KG1 (cell line): ENCODE measurements at places on chromosomes 6 and 20.

- DNase-seq = no peak
These were observed 26.5 kb downstream of the PDE10A start for GRCh38 chr6:165636402-165637048.

DNA sequence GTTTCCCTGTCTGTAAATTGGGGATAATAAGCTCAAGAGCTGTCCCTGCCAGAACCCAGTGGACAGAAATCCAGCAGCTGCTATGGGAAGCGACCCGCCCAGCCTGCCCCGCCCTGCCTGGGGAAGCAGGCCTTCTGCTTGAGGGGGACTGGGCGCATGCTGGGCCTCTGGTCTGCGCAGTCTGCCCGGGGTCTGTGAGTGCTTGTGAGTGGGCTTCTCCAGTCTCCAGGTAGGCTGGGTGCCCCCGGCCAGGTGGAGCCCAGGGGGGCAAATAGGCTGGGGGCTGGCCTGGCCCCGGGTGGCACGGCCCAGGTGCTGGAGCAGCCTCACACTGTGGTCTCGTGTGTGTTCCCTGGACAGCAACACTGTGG lies 648 bp upstream of the RBBP8NL start:
- no peak for DNase-seq

GRCh38 chr20:22411627-22412450 lies 172.5 kb downstream of the FOXA2 start:
- no peak for DNase-seq

GRCh38 chr6:130575971-130576370 lies 210.2 kb downstream of the TMEM200A start:
- peak; percentile 73 for DNase-seq

DNA sequence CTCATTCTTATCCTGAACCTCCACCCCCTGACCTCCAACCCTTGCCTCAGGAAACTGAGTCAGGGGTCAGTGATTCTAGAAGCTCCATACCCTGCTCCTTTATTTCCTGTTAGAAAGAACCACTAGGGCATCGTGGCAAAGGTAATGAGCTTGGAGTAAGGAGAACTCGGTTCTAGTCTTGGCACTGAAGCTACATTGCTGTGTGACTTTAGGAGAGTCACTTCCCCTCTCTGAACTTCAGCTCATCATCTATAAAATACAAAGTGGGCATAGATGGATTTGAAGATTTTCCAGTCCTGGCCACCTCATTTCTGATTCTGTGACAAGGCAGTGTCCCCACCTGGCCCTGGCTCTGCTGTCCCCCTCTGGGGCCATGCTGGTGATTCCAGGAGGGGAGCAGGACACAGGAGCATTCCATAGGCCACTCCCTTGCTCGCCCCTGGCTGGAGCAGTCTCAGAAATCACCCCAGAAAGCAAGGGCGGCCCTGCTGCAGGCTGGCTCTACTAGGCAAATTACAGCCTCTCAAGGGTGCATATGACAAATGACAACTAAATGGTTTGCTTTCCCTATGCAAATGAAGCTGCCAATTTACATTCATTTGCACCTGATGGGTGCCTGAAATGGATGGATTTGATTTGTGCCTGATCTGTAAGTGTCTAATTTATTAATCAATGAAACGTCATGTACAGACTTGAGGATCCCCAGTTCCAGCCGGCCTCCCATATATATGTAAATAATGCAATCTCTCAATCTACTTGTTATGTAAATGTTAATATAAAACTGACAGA lies 62.2 kb downstream of the LRFN2 start:
- DNase-seq = no peak

DNA sequence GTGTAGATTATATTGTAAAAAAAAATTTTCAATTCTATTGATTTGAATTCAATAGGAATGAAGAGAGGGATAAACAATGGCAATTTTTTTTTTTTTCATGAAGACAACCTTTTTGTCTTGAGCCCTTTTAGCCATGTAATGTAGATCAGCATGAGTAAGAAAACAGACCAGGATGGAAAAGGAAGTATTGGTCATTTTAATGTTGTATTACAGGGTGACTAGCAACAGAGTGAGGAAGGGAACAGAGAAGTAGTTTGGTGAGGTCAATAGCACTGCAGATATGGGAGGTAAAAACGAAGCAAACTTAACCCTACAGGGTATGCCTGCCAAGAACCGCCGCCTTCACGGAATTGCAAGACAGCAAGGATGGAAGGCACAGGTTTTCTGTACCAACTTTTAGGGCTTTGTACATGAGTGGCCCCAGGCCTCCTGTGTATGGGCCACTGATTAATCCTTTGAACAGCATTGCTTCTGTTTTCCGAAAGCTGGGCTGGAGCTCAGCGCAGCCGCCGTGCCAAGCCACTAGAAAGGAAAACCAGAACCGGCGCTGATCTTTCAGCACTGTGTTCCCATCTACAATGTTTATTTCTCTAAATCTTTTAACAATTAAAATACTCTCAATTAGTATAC lies 383.7 kb downstream of the CENPW start:
- DNase-seq = no peak

DNA sequence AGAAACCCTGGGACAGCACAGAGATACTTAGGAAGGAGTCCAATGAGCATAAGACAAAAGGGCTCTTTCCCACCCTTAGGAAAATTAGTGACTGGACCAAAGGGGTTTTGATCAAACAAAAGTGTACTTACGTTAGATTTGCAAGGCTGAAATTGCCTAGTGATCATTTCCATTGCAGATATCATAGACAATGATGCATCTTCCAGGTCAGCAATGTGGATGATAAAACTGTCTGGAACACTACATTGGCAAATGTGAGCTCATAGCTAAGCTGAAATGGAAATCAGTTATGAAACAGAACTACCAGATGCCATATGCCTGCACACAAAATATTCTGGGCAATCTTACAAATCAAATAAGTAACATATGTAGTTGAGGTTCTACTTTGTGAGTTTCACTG lies 34.0 kb downstream of the LY86 start:
- DNase-seq = no peak

DNA sequence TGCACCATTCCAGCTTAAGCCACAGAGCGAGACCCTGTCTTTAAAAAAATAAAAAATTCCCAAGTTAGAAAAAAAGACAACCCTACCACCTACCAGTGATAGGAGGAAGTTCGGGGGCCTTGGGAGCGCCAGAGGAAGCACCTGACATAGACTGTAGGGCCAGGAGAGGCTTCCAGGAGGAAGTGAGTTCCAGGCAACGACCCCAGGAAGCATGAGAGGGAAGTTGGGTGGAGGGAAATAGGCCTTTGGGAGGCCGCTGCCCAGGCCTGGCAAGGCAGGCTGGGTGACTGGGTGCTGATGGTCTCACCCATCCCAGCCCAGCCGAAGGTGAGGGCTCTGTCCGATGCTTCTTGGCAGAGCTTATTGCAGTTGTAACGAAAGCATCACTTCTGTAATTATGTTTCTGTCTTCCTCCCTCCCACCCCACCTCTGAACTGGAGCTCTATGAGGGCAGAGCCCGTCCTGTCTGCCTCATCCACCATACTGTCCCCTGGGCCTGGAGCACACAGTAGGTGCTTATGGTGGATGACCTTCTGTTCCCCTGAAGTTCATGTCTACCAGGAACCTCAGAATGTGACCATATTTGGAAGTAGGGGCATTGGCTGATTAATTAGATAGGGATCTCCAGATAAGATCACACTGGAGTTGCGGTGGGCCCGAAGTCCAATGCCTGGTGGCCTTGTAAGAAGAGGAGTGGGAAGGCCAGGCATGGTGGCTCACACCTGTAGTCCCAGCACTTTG lies 54.1 kb downstream of the UBE2V1 start:
- DNase-seq = no peak

- no peak for DNase-seq
These were observed 224.8 kb downstream of the TAF4 start for GRCh38 chr20:61840779-61841455.

DNA sequence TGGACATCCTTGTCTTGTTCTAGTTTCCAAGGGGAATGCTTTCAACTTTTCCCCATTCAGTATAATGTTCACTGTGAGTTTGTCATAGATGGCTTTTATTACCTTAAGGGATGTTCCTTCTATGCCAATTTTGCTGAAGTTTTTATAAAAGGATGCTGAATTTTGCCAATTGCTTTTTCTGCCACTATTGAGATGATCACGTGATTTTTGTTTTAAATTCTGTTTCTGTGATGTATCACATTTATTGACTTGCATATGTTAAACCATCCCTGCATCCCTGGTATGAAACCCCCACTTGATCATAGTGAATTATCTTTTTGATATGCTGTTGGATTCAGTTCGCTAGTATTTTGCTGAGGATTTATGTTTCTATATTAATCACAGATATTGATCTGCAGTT lies 130.6 kb upstream of the TAB2 start:
- DNase-seq = no peak

- DNase-seq = no peak
These were observed 118.2 kb downstream of the PRIM2 start for GRCh38 chr6:57435475-57436160.

GRCh38 chr6:15329197-15329671 lies 83.4 kb downstream of the JARID2 start:
- DNase-seq = no peak

- no peak for DNase-seq
These were observed 60.3 kb downstream of the RNF217 start for GRCh38 chr6:125022391-125022989.

DNA sequence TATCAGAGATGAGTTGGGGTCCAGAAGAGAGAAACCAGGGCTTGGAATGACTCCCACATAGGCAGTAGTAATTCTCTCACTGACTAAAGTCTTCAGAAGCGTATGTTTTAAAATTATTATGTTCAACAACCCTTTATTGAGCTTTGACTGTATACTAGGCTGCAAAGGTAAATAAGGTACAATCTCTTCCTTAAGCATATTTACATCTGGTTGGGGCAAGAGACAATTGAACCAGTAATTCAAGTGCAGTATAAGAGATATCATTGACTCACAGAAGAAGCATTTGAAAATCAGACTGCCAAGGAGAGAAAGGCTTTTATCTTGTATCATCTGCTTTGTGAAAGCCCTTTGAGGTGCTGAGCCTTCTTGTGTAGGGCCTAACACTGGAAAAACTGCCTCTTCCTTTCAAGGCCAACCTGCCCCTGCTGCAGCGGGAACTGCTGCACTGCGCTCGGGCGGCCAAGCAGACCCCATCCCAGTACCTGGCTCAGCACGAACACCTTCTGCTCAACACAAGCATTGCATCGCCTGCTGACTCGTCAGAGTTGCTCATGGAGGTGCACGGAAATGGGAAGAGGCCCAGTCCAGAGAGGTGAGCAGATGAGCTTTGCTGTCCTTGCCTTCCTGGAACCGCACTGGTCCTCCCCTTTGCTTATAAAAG lies 39.3 kb upstream of the C20orf144 start:
- DNase-seq = no peak

GRCh38 chr6:6663421-6664135 lies 75.1 kb downstream of the LY86 start:
- no peak for DNase-seq

GRCh38 chr20:46708172-46708860 lies 1.1 kb upstream of the SLC2A10 start:
- DNase-seq = no peak

DNA sequence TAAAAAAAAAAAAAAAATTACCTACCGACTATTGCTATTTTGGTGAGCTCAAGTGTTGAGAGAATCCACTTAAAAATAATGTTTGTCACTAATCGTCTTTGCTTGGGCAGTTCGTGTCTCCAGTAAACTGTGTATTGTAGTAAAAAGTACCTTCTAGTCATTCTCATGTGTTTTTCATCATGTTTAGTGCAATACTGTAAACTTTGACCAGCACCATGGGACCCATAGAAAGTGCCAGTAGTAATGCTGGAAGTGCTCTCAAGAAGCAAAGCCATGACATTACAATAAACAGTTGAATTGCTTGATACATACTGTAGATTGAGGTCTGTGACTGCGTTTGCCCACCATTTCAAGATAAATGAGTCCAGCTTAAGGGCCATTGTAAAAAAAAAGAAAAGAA lies 395.2 kb downstream of the BCKDHB start:
- DNase-seq = no peak

- peak; percentile 67 for DNase-seq
These were observed 36.0 kb upstream of the SMIM29 start for GRCh38 chr6:34284563-34285447.

GRCh38 chr20:51258582-51259165 lies 235.8 kb upstream of the KCNG1 start:
- no peak for DNase-seq

DNA sequence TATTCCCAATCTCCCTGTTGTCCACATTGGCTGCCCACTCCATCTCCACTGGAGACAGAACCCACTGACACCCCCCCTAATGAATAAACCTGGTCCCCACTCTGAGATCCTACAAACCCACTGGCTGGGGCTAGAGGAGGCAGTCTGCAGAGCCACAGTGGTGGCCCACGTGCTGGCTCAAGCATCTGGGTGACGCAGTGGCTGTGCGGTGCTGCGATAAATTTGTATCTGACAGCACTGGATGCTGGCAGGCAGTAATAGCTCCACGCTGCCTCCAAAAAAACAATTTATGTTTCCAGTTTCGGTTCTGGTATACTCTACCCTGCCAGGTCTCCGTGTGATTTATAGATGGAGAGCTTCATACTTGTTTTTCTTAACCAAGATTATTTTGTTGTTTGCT lies 87.1 kb upstream of the SYNDIG1 start:
- DNase-seq = no peak

DNA sequence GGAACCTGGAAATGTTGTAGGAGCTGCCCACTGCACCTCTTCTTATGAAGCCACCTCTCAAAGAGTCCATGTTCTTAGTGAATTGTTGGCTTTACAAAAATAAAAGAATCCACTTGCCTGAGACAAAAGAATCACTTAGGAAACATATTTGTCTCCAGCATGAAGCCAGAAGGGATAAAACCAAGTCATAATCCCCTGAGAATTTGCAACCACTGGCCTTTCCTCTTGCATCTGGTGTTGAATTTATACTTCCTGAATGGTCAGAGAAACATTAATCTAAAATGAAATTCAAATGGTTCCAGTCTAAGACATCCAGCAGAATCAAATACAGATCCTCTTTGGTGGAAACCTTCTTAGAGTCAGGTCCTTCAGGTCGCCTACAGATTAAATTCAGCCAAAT lies 192.5 kb upstream of the ECI2 start:
- no peak for DNase-seq

DNA sequence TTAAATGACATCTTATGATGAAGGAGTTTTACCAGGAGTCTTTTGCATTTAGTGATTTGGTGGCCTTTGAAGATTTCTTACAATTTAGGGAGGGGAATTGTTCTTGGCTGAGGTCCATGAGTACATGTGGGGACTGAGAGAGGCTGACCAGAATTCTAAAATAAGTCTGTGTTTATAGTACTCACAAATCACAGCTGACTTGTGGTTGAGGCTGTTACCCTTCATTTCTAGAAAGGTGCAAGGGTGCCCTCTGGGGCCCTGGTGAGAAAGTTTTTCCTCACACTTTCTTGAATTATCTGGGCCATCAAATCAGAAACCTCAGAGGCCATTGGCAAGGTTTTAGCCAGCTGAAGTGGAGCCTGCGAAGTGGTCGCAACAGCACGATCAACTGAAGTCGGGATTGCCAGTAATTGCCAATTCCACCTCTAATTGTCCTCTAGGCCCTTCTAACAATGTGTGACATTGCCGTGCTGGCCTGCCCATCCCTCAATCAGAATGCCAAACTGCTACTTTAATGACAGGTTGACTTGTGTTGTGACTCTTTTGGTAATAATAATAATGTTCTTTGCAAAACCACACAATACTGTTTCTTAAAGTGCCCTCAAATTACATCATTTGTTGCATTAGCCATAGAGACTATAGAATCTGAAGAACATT lies 221.6 kb downstream of the OGFRL1 start:
- DNase-seq = no peak
